ENCODE measurements at places on chromosomes 12 and 14.

- no peak for DNase-seq
Measured at GRCh38 chr12:113476176-113476986, 4.7 kb upstream of the LHX5 start.

GRCh38 chr12:128570191-128571065, 253.3 kb downstream of the SLC15A4 start:
- DNase-seq = no peak

GRCh38 chr12:49720214-49720613, 13.0 kb upstream of the FMNL3 start:
- no peak for DNase-seq

- no peak for DNase-seq
Measured at GRCh38 chr12:62106547-62107185, 153.5 kb upstream of the USP15 start.

DNA sequence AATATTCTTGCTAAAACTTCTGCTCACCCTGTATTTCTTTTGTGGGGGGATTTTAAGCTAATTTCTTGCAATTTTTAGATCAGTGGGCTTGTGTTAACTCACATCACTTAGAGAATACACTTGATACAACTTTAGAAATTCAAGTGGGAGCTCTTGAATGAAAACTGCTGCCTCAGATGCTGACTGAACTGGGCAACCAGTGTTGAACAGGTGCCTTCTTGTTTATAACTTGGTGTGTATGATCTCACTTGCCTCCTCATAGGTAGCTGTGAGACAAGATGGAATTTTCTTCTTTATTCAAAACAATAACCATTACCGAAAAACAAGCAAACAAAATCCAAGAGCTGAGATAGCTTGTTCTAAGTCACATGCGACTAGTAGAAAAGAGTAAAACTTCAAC, 63.5 kb downstream of the FGD4 start:
- no peak for DNase-seq

DNA sequence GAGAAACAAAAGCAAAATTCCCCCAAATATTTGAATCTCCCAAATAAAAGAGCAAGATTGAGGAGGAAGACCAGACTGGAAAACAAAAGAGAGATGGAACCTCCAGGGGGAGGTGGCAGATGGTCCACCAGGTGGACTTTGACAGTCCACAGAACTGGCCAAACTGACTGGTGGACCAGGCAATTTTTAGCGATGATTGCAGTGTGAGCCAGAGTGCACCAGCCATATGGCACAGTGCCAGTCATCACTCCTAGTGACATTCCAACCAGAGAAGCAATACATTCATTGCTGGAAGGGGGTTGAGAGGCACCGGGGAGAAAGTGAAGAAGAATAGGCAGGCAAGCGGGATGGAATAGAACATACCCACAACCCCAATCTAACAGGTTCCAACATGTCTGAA, 182.9 kb downstream of the EXOC5 start:
- DNase-seq = no peak

GRCh38 chr12:67241482-67241881, 27.7 kb upstream of the CAND1 start:
- DNase-seq = no peak

GRCh38 chr14:98950353-98950895, 321.6 kb downstream of the BCL11B start:
- no peak for DNase-seq

- no peak for DNase-seq
Measured at GRCh38 chr14:73260574-73260973, 23.3 kb downstream of the PAPLN start.

- no peak for DNase-seq
Measured at GRCh38 chr12:104006929-104007328, 41.3 kb downstream of the TDG start.

DNA sequence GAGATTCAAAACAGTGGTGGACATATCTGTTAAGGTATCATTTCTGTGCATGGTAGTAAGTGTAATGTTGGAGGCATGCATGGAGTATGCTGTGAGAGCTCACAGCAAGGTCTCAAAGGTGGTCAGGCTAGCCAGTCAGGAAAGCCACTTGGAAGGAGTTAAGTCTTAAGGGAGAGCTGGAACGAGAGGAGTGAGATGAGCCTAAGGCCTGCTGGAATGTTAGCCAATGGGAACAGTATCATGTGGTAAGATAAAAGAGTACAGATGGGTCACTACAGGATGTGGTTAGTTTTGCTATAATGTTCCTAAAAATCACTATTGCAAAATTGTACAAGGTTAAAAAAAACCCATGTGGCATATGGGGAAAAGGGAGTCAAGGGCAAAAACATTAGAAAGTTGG, 311.7 kb upstream of the E2F7 start:
- no peak for DNase-seq

- DNase-seq = no peak
Measured at GRCh38 chr12:109873653-109874052, 6.7 kb downstream of the GLTP start.

GRCh38 chr14:105089746-105090492, 24.7 kb upstream of the GPR132 start:
- no peak for DNase-seq

Measured in anterior cingulate cortex (tissue), 58 donors.